ENCODE measurements at places on chromosomes 7 and 10.

- no peak for DNase-seq
Observed at GRCh38 chr7:125599387-125599786, 669.8 kb upstream of the POT1 start.

GRCh38 chr7:27111042-27111750, 8.7 kb upstream of the HOXA2 start:
- DNase-seq: no peak

- DNase-seq: no peak
Observed at GRCh38 chr10:100510533-100511308, 8.9 kb downstream of the SEC31B start.

DNA sequence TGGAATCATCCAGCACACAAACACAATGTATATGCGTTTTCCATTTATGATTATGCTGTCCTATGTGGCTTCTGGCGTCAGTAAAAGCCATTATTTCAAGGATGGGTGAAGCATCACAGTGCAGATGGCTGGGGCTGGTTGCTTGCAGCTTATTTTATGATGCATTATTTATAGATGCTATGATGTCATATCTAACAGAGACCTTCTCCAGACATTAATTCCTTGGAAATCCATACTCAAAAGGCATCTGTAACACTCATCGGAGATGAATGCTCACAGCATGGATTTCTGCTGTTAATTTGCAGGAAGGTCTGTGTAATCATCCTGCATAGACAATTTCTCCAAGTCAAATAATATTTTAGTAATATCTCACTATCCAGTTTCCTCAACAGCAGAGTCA, 7.2 kb downstream of the RGS10 start:
- DNase-seq: no peak

DNA sequence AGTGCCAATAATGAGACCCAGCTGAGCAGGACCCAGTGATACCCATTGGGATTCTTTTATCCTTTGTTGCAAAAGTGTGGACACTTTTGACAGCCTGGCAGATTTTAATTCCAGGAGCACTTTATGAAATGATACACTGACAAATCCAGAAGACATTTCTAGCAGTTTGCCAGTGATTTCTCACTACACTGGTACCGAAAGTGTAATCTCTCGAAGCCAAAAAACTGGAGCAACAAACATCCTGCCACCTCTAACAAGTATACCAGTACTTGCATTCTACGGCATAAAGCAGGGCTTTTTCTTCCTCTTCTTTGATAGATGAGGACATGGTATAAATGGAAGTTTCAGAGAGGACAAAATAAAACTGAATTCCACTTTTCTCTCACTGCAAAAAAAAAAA, 28.4 kb upstream of the AKR1D1 start:
- no peak for DNase-seq

DNA sequence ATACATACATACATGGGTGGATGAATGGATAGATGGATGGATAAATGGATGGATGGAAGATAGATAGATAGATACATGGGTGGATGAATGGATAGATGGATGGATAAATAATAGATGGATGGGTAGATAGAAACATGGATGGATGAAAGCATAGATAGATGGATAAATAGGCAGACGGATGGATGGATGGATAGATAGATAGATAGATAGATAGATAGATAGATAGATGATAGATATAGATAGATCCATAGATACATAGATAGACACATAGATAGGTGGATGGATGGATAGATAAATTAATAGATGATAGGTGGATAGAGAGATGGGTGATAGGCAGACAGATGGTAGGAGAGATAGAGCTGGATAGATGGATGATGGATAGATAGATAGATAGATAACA, 68.5 kb downstream of the FAM204A start:
- DNase-seq: no peak

- no peak for DNase-seq
Observed at GRCh38 chr10:123858907-123859652, 32.5 kb downstream of the CPXM2 start.

DNA sequence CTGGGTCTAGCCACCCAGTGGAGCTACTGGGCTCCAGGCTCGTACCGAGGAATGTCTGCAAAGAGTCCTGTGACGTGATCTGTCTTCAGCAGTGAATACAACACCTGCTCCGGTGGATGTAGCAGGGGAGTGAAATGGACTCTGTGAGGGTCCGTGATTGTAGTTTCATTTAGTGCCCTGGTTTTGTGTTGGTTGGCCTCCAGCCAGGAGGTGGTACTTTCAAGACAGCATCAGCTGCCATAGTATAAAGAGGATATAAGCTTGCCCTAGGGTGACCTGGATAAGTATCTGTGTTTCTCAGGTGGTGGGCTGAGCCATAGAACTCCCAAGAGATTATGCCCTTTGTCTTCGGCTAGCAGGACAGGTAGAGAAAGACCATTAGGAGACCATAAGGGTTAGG, 24.6 kb upstream of the WNT2 start:
- DNase-seq: no peak

GRCh38 chr7:45699015-45699309, 124.8 kb downstream of the ADCY1 start:
- DNase-seq: no peak

GRCh38 chr10:123584419-123584775, 81.8 kb upstream of the GPR26 start:
- DNase-seq: no peak

GRCh38 chr7:122544463-122544862, 154.5 kb downstream of the RNF133 start:
- DNase-seq: no peak

- no peak for DNase-seq
Observed at GRCh38 chr7:132532281-132532680, 44.0 kb downstream of the PLXNA4 start.

- no peak for DNase-seq
Observed at GRCh38 chr7:940599-941408, 13.7 kb downstream of the ADAP1 start.

DNA sequence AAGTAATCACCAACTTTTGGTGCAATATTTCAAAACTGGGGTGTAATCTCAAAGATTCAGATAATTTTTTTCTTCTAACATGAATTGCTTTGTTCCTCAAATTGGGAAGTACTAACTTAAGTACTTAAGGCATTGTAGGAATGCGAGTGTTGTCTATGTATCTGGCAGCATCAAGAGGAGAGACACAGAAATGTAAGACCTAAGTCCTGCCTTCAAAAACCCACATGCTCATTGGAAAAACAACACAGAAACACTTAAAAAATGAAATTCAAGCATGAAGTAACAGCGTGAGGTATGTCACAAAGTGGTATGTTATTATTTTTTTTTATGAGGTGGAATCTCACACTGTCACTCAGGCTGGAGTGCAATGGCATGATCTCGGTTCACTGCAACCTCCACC, 288.5 kb downstream of the ZEB1 start:
- no peak for DNase-seq

DNA sequence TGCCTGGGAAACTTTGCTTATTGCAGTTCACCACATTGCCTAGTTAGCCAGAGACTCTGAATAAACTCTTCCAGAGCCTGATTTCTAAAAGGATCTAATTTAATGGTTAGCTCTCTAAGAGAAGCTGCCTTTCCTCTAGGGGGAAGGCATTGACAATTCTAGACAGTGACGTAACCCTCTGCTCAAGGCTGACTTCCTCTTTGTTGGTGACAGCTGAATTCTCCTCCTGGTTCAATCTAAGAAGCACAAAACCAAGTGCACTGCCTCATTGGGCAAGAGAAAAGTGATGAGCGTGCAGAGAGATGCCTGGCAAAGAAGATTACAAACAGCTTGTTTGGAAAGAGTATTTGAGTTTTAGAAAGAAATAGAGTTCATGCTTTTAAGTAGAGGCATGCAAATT, 102.7 kb downstream of the MACC1 start:
- DNase-seq: no peak

DNA sequence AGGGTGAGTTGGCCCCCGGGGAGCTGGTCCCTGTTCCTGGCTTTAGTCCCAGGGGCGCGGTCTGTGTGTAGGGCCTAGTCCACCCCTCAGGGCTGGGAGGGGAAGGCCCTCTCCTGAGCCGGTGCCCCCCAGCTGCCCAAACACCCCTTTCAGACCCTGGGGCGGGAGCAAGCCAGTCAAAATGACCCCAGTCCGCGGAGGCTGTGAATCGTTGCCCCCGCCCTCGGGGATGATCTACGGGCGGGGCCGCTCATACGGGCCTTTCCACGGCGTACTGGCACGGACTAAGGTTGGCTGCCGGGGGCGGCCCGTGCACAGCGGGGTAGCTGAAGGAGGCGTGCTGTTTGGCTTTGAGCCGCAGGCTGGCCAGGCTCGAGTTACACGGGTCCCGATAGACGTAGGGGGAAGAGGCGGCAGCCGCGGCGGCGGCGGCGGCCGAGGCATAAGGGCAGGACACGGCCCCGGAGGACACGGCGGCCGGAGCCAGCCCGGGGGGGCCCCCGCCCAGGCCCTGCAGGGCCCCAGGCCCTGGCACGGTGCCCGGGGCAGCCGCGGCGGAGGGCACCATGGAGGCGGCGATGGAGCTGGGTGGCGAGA, 4.3 kb downstream of the ELOVL3 start:
- DNase-seq: no peak

DNA sequence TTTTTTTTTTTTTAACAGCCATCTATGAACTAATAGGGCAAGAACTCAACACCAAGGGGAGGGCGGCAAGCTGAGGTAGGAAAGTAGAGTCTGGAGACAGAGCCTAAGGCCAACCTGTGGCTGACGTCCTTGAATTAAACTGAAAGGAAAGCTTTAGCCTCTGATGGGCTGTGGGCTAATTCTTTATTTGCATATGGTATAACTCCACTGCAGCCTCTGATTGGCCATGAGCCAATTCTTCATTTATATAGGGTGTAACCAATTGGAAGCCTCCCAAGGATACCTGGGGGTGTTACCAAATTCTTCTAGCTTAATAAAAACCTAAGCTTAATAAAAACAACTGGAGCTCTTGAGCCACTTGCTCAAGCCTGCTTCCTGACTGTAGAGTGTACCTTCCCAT, 10.3 kb downstream of the TYW1 start:
- no peak for DNase-seq

- no peak for DNase-seq
Observed at GRCh38 chr10:130423455-130424305, 287.5 kb downstream of the GLRX3 start.

DNA sequence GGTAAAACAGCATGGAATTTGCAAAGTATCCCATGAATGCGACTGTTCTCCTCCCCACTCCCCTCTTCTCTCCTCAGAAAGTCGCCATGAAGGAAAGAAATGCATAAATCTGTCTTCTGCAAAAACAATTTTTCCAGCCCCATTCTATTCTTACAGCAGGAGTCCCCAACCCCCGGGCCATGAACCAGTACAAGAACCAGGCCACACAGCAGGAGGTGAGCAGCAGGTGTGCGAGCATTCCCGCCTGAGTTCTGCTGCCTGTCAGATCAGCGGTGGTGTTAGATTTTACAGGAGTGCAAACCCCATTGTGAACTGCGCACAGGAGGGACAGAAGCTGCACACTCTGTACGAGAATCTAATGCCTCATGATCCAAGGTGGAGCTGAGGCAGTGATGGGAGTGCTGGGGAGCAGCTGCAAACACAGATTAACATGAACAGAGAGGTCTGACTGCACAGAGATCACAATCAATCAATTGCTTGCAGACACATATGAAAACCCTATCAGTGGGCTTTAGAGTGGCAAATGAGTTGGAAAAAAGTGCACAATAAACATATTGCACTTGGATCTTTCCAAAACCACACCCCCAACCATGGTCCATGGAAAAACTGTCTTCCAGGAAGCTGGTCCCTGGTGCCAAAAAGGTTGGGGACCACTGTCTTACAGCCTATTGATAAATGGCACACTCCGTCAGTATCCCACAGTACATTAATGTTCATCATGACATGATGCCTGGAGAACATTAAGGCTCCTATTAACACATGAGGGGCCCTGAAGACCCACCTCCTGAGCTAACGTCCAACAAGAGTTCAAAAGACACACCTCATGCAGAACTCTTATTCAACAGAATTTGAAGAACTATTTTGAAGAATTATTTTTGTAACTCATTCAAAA, 205.0 kb downstream of the PTPRN2 start:
- DNase-seq: no peak

DNA sequence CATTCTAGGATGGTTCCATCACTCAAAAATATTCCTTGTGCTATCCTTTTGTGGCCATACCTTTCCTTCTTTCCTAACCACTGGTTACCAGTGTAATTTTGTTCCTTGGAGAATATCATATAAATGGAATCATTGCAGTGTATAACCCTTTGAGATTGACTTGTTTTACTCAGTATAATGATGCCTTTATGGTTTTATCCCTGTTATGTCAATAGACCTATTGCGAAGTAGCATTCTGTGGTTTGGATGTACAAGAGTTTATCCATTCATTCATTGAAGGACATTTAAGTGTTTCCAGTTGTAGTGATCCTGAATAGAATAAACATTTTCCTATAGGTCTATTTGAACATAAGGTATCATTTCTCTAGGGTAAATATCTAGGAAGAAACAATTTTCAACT, 54.2 kb downstream of the RBM33 start:
- DNase-seq: no peak

DNA sequence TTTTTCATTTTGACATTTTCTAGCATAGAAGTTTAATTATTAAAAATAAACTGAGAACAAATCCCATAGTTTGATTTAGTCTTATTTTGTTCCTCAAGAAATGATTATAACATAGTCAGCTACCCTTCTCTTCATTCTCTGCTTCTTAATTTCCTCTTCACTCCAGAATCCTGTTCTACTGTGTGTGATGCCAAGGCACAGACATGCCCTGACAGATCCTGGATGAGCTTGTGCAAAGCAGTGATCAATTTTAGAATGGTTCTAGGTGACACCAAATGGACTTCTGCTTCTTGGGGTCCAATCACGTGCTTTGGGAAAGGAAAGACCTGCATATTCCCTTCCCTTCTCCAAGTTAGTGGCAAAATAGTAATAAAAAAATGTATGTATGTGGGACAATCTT, 665.6 kb downstream of the MAGI2 start:
- no peak for DNase-seq

DNA sequence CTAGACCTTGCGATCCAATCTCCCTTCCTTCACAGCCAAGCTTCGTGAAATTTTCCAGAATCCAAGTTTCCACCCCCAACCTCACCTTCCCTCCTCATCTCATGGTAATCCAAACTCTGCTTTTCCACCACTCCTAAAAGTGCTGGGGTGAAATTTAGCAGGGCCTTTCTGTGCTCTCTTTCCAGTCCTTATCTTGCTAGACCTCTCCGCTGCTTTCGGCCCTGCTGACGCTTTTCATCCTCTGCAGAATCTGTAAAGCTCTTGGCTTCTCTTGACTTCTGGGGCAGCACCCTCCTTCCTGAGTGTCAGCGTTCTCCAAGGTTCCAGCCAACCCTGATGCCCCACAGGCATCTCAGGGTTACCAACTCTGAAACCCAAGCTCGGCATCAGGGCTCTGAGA, 7.7 kb downstream of the PLAC9 start:
- DNase-seq: no peak

GRCh38 chr7:45278763-45279398, 121.3 kb downstream of the RAMP3 start:
- DNase-seq: no peak

GRCh38 chr10:30607814-30608213, 21.7 kb downstream of the LYZL2 start:
- DNase-seq: no peak

All from D721Med (cell line).